Dermis microvascular lymphatic vessel endothelial cell (primary cell): ENCODE measurements at places on chromosomes 7 and 10.
A peak's percentile ranks its signal among the peaks of the same experiment; 100 is the strongest.

GRCh38 chr10:77716458-77717317 is 79.1 kb upstream of the KCNMA1 start:
- no peak for DNase-seq

DNA sequence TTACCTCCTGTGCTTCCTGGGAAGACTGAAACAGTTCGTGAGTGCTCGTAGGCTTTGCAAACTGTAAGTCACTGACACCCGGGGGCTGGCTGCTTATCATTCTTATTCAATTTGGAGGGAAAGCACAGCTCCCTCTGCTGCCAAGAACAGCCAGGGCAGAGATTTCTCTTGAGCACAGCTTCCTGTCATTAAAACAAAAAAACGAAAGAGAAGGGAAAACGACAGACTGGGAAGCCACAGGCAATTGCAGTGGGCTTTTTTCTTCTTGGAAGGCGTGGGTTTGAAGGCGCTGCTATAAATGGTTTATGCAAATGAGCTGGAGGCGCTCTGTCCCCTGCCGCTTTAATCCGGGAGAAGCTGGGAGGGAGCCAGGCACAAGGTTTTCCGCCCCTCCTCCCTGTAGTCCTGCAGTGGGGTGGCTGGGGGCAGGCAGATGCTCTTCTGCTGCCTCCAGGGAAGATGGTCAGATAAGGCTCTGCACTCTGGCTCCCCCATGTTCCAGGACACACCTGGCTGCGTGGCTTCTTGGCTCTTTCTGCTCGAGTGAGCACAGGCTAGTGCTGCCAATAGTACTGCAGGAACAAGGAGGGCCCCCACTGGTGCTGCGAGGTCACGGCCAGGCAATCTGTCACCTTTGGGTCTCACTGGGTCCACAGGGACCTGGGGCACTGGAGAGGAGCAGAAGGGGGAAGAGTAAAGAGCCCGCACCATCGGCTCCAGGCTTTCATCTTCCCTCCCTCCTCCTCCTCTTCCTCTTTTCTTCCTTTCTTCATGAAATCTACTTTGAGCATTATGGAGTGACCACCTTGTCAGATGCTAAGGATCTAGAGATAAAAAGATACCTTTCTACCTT is 49.5 kb downstream of the NEURL1 start:
- peak; percentile 14 for DNase-seq

- no peak for DNase-seq
Observed at GRCh38 chr10:35707642-35708425, 65.7 kb upstream of the FZD8 start.

GRCh38 chr7:133871757-133872156 is 255.4 kb upstream of the LRGUK start:
- DNase-seq = no peak

GRCh38 chr10:68192113-68192512 is 39.8 kb downstream of the ATOH7 start:
- DNase-seq = no peak

GRCh38 chr10:72834183-72834825 is 59.2 kb upstream of the OIT3 start:
- DNase-seq = peak; percentile 79

DNA sequence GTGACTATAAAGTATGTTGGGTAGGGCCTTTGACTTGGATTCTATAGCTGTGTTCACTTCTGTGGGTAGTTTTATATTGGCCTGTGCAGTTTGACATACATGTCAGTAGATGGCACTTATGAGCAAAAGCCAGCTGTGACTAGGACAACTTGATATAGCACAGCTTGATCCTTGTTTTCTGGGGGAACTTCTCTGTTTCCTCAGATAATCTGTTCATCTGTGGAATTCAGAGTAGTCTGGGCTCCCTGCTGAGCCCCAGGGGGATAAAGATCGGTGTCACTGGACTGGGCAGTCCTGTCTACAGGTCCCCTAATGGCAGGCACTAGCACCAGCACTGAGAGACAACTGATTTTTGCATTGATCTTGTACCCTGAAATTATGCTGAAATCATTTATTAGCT is 25.4 kb downstream of the CYP2C9 start:
- peak; percentile 5 for DNase-seq

DNA sequence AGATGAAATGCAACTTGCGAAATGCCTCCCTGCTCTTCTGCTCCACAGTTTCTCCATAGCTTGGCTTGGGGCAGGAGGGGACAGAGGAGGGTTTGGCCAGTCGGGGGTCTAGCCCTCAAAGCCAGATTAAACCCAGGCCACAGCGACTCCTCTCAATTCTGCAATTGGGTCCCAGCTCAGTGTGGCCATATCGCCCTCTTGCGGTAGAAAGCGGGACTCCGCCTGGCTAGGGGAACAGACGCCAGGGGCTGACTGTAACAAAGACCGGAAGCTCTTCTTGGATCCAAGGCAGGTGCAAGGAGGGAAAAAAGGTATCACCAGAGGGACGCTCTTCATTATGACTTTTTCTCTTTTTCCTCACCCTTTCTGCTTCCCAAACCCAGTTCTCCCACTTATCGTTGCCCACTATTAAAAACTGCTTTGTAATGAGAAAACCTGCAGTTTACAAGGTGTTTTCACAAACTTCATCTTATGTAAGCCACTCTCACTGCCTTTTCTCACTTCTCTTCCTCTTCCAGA is 36.6 kb upstream of the TNPO3 start:
- DNase-seq = peak; percentile 40

DNA sequence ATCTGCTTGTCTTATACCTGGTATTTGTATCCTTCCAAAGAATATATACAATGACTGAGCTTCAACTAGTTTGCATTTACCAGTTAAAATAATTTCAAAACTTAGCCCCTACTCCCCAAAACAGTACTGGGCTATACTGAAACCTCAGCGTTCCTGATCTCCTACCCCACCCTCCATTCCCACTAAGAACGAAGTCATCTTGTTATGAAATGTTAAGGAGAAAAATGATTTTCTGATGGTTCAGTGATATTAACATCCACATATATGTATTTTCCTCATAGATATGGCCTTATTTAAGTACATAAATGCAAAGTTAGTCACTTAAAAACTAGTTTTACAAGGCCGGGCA is 28.9 kb upstream of the ANAPC16 start:
- no peak for DNase-seq

GRCh38 chr10:68165643-68166042 is 56.4 kb downstream of the MYPN start:
- DNase-seq = no peak

- peak; percentile 72 for DNase-seq
Observed at GRCh38 chr7:82665966-82666507, 222.5 kb upstream of the CACNA2D1 start.

DNA sequence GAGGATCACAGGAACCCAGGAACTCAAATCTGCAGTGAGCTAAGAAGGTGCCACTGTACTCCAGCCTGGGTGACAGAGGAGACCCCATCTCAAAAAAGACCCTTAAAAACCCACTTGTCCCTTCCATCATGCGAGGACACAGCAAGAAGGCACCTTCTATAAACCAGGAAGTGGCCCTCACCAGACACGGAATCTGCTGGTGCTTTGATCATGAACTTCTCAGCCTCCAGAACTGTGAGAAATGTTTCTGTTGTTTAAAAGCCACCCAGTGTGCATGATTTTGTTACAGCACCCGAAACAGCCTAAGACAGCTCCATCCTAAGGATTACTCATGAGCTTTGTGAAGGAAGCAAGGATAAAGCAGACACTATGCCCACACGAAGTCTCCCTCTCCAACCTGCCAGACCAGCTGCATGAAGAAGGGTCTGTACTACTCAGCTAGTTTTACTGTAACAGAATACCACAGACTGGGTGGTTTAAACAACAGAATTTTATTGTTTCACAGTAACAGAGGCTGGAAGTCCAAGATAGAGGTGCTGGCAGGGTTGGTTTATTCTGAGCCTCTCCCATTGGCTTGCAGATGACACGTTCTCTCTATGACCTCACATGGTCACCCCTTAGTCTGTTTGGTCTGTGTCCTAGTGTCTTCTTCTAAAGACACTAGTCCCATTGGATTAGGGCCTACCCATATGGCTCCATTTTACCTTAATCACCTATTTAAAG is 13.7 kb downstream of the VIM start:
- DNase-seq = no peak

DNA sequence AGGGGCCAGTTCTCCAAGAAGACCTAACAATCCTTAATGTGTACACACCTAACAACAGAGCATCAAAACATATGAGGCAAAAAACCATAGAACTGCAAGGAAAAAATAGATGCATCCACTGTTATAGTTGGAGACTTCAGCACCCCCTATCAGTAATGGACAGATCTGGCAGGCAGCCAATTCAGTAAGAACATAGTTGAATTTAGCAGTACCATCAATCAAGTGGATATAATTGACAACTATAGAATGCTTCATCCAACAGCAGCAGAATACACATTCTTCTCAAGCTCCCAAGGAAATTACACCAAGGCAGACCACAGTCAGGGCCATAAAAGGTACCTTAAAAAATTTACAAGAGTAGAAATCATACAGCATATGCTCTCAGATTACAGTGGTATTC is 42.2 kb downstream of the POLL start:
- no peak for DNase-seq

- DNase-seq = peak; percentile 85
Observed at GRCh38 chr10:95406651-95407280, 116.0 kb upstream of the PDLIM1 start.

DNA sequence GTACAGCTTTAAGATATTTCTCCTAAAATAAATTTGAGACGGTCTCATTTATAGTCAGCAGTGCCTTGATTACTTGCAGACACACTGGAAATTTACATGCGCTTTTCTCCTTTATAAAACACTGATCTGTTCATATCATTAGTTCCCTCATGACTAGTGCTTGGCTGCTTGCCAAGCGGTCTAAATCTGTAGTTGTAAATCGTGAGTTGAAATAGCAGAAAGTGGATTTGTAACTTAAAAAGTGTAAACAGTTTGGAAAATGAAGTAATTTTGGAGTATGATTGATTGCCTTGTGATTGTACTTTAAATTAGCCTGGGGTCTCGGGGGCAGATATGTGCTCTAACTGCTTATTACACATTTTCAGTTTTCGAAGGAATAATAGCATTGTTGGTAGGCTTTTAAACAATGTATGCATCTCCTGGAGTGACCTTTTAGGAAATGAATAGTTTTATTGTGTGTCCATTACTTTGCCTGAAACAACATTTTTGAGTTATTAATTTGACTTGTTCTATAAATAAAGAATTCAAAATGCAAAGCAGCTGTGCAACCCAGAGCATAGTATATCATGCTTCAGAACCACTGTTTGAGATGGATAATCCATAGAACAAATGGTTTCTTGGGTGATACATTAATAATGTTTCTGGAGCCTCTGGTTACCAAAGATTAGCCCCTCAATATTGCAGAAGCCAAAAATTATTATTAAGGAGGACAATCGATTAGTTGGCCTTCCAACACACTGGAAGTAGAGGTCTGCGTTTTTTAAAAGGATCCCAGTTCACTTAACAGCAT is 73.3 kb downstream of the ARID5B start:
- DNase-seq = peak; percentile 70

- peak; percentile 72 for DNase-seq
Observed at GRCh38 chr10:69409968-69410367, 6.8 kb downstream of the TACR2 start.

DNA sequence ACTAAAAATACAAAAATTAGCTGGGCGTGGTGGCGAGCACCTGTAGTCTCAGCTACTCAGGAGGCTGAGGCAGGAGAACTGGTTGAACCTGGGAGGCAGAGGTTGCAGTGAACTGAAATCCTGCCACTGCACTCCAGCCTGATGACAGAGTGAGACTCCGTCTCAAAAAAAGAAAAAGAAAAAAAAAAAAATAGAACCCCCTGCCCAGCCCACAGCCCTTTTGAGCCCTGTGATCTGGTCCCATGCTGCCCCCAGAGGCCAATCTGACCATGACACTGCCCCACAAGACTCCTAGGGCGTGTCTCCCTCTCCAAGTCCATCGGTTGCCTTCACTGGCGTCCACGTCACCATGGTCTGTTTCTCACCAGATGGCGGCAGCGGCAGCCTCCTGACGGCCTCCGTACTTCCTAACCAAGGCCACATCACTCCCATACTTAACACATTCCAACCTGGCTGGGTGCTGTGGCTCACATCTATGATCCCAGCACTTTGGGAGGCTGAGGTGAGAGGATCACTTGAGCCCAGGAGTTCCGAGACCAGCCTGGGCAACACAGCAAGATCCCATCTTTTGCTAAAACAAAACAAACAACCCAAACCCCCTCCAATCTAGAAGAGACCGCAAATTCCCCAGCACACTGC is 18.0 kb downstream of the STX1A start:
- peak; percentile 67 for DNase-seq

DNA sequence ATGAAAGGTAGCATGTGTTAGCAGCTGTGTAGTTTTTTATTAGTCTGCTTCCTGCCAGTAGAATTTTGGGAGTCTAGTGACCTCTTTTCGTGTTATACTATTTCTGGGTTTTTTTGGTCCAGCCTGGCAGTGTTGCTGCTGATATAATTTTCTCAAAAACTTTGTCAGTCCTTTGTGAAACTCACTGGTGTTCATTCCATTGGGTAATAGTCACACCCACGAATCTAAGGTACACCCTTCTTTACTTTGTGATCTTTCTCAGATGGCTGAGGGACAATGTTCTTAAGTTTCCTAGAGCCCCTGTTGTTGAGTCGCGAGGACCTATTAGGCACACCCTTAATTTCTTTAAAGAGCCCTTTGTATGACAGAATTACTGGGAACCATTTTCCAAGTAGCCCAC is 52.3 kb downstream of the TPST1 start:
- no peak for DNase-seq

GRCh38 chr10:78944723-78945312 is 123.9 kb upstream of the ZMIZ1 start:
- DNase-seq = no peak

- no peak for DNase-seq
Observed at GRCh38 chr7:45027774-45028114, 27.7 kb downstream of the CCM2 start.

DNA sequence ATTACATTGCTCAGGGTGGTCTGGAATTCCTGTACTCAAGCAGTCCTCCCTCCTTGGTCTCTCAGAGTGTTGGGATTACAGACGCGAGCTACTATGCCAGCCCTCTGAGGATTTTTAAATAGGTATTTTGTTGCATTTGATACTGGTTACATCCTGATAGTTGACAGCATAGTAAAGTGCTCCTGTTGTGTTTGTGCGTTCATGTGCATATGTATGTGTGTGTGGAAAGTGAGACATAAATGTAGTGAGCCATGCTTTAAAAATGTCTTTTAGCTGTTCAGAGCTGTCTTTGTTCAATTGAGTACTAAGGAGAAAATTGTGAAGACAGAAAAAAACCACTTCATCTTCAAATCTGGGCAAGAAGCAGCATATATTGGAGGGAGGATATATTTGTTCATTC is 27.8 kb downstream of the ZNRF2 start:
- no peak for DNase-seq

DNA sequence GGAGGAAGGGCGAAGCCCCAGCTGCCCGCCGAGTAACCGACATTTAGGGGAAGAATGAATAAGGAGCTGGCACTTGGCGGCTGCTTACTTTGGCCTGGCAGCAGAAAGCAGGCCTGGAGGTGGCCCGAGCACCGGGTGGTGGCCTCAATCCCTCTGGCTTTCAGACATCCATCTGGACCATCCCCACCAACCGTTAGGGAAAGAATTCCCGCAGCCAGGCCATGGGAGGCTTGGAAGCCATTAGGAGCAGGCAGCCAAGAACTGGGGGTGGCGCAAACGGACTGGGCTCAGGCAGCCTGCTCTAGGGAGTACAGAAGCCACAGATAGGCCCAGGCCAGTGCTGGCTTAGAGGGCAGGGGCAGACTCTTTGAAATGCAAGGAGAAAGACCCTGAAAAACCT is 132.7 kb downstream of the NEURL1 start:
- DNase-seq = no peak

- DNase-seq = no peak
Observed at GRCh38 chr10:78866731-78867554, 201.8 kb upstream of the ZMIZ1 start.

- no peak for DNase-seq
Observed at GRCh38 chr10:113313048-113313602, 239.7 kb upstream of the HABP2 start.

GRCh38 chr7:40546616-40547501 is 412.1 kb downstream of the SUGCT start:
- DNase-seq = peak; percentile 12
